ENCODE measurements at places on chromosomes 7 and 10.

DNA sequence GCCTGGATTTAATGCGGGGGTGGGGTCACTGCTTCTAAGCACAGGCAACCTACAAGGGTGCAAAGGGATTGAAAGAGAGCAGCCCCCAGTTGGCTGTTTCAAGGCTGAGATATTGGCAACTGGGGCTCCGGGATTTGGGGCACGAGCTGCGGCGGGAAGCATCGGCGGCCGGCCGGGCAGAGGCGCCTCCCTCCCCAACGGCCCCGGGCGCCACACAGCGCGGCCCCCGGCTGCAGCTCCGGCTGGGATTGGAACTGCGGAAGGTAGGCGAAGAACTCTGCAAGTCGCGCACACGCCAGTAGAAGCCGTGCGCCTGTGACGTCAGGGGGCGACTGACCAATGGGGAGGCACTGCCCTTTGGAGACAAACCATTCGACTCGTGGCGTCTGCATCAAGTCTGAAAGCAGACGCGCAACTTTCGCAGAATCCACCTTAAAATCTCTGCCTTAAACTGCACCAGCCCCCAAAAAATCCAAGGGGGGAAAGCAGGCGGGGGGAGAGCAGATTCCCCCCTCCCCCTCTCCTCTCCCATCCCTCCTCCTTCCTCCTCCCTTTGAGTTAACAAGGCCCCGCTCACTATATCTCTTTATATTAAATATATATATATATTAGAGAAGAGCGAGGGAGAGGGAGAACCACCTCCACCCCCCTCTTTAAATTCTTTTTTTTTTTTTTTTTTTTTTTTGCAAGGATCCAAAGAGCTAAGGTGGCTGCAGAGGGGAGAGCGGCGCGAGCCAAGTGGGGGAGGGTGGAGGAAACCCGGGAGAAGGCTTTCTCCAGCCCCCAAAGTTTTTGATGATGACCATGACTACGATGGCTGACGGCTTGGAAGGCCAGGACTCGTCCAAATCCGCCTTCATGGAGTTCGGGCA is at the start of gene DLX6:
Gene DLX6, plus strand, starts transcription at position 371 of the 872 bp plus-strand sequence. Its CDS starts 425 bp downstream, at position 796.
- DNase-seq = no peak

DNA sequence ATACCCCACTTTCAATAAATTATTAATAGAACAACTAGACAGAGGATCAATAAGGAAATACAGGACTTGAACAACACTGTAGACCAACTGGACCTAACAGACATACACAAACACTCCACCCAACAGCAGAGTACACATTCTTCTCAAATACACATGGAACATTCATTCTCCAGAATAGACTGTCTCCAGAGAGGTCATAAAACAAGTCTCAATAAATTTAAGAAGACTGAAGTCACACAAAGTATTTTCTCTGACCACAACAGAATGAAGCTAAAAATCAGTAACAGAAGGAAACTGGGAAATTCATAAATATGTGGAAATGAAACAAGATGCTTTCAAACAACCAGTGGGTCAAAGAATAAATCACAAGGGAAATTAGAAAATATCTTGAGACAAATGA is 119.8 kb downstream of the SMURF1 start:
- DNase-seq = no peak

GRCh38 chr7:32250471-32251260 is 180.5 kb upstream of the PDE1C start:
- DNase-seq = no peak

DNA sequence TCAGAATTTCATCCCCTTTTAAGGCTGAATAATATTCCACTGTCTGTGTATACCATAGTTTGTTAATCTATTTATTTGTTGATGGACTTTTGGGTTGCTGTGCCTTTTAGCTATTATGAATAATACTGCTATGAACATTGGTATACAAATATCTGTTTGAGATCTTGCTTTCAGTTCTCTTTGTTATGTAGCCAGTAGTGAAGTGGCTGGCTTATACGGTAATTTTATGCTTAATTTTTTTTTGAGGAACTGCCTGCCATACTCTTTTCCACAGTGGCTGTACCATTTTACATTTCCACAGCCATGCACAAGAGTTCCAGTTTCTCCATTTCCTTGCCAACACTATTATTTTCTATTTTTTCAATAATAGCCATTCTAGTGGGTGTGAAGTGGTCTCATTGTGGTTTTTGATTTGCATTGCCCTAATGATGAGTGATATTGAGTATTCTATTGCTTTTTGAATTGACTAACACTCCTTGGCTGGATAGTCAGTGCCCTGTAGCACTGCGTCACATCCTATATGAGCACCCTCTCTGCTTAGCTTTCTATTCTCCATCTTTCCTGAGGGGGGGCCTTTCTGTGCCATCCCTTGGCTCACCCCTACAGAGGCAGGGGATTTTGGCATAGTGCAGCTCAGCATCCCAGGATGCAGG is 29.4 kb upstream of the RAPGEF5 start:
- DNase-seq = no peak

- no peak for DNase-seq
Observed at GRCh38 chr7:130879191-130879590, 145.2 kb upstream of the KLF14 start.

DNA sequence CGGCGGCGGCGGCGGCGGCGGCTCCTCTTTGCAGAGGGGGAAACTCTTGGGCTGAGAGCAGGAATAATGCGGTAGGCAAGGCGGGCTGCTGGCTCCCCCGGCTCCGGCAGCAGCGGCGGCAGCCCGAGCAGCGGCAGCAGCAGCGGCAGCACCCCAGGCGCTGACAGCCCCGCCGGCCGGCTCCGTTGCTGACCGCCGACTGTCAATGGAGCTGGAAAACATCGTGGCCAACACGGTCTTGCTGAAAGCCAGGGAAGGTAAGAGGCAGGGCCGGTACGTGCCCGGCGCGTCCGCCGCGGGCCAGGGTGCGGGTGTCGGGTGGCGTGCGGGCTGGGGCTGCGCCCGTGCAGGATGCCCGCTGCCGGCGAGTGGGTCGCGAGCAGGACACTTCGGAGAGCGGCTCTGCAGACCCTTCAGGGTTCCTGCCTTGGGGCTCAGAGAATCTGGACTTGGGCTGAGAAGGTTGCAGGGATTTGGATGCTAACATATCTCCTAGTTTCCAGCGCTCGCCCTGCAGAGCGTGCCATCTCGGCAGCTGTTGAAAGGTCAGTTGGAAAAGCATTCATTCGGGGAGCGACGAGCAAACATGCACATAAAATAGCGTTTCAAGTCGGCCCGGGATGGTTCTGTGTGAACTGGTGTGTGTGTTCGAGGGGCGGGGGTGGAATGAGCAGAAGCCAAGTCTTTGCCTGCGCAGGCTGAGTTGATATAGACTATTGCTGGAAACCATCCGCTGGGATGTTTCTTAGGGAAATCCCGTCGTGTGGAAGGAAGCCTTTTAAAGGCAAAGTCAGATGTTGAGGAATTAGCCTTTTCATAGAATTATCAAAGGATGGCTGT is 562 bp downstream of the GRK5 start:
- no peak for DNase-seq

DNA sequence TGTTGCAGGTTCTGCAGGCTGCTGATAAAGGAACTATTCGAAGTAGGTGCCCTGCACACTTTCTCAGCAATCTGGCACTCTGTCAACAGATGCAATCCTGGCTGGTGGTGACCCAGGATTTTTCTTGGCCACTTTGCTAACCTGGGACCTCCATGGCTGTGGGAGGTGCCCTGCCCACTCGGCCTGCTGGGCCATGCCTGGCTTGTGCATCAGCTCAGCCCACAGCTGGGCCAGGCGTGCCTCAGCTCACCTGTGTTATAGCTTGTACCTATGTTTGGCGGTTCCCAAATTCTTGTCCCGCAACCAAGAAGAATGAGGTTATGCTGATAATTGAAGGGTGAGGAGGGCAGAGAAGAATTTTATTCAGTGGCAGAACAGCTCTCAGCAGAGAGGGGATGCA is 141.7 kb downstream of the NPY start:
- DNase-seq = no peak

DNA sequence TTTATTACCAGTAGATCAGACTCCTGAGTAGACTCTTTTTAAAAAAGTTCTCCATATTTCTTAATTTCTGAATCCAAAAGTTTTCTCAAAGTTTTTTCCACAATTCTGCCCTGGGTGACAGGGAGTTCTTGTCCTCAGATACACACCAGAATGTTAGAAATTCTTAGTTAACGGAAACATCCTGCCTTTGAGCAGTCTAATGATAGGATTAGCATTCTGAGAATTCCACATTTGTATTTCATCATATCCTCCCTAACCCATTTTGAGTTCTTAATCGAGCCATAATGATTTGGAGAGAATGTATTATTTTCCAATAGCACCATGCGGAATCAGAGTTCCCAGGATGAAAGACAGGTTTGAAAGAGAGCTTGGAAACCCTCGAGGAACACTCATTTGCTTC is 28.9 kb upstream of the MRPS33 start:
- no peak for DNase-seq

Data from HTR-8/SVneo (cell line).